ENCODE measurements at places on chromosomes 5 and 9.

DNA sequence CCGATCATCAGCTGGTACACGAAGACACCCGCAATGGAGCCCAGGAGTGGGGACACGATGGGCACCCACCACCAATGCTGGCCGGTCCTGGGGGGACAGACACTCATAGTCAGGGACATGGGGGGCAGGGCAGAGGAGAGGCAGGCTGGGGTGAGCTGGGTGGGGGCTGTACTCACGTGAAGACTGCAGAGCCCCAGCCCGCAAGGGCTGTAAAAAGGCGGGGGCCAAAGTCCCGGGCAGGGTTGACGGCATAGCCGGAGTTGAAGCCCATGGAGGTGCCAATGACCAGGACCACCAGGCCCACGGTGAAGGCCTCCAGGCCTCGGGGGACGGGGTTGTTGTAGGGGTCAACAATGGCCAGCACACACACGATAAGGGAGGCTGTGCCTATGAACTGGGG lies 5.3 kb downstream of the AQP3 start:
- no peak for DNase-seq

GRCh38 chr9:93600504-93600903 lies 24.1 kb downstream of the PHF2 start:
- DNase-seq: no peak

DNA sequence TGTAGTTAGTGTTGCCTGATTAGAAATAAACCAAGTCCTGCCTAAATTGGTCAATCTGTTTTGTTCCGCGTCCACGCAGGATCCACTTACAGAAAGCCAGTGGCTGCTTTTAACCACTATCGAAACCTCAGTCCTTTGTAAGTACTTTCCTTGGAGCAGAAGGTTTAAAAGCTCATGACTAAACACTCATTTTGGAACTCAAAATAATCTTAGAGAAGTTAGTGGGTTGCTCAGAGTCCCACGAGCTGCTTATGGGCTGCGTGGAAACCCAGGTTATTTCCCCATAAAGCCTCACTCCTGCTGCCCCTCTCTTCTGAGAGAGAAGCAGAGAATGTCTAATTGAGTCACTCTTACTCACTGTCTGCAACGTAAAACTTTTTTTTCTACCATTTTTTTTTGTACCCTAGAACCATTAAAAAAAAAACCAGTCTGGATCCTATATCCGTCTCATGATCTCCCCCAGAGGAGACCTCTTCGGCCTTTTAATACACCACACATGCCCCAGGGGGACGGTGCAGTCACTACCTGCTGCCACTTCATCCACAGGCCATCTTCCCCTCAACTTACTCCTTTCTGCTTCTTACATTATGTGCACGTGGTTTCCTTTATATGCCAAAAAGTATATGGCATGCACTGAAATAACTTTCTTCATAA lies 7.6 kb downstream of the BASP1 start:
- DNase-seq: peak; percentile 64

DNA sequence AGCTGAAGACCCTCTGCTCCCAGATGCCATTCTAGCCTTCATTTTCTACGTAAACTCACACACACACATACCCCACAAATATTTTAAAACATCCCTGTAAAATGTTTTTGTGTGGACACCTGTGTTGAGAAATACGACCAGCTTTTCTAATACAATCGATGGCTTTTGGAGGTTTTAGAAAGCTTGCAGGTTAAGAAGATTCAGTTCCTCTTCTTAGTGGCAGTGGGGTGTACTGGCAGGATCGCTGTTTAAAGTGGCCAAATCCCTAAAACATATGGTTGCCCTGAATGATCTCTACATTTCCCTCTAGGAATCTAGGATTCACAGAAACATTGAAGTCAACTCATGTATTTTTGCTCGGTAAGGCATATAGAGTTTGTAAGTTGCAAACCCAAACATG lies 236.3 kb downstream of the NSG2 start:
- no peak for DNase-seq

GRCh38 chr5:86665984-86666760 lies 48.4 kb downstream of the COX7C start:
- DNase-seq: no peak

- DNase-seq: no peak
These were observed 47.6 kb upstream of the SHOC1 start for GRCh38 chr9:111842313-111842712.

DNA sequence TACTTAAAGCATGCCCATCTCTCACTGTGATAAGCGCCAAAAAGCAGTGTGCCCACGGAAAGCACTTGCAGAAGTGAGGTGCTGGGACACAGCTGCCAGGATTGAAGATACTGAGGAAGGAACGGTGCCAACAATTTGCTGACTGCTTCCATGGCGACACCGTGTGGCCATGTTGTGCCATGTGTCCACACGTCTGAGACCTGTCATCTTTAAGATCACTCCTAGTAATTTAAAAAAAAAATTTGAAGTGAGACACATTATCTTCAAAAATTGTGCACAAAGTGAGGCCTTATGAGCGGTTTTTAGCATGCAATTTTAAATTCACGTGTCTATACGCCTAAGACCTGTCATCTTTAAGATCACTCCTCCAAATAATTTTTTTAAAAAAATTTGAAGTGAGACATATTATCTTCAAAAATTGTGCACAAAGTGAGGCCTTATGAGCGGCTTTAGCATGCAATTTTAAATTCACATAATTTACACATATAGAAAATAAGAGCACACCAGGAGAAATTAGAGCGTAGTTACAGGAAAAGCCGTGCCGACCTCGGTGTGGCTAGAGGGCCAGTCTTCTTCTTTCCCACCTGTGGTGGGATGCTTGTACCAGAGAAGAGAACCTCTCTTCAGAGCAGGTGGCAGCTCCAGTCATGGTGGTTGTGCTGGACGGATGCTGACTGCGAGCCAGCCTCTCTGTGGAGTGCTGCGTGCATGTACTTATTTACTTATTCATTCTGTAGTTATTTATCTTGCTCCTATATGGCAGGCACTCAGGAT lies 21.4 kb upstream of the FLT4 start:
- peak; percentile 28 for DNase-seq

DNA sequence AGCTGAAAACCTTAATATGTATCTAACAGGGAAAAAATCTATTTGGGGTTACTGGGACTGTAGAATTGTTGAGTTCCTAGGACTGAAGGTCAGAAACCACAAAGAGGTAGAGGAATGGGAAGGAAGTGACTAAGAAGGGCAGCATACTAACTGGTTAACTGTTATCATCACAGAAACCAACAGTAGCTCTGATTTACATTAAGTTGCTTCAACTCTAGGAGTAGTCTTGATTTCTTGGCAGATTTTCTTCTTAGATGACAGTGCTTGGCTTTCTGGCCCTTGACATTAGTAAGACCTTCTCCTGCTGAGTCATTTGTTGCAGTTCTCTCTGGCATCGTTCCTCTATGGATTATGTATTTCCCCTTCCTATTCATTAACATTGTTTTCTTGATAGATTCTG lies 116.1 kb upstream of the RASA1 start:
- peak; percentile 78 for DNase-seq

GRCh38 chr5:124764585-124764984 lies 18.1 kb upstream of the ZNF608 start:
- DNase-seq: no peak

DNA sequence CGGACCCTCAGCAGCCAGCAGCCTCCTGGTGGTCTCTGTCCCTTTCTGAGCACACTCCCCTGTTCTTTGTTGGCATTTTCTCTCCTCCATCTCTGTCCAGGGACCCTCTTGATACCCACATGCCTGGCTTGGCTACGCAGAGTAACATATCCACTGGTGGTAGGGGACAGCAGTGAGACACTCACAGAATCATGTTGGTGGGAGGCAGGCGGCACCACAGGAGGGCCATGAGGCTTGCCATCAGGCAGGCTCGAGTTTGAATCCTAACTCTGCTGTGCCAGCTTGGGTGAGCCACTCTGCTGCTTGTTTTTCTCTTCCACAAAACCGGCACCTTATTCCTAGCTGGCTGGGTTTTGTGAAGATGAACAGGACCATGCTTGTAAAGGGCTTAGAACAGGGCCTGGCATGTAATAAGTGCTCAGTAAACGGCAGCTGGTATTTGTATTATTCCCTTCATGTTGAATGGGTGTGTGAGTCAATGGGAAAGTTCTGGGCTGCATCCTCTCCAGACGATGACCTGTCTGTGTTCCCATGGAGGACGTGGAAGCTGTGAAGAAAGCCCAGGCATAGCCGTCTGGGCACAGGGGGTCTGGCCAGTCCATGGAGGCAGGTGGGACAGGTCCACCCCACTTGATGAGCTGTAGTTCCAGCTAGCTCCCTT lies 2.3 kb downstream of the COL27A1 start:
- no peak for DNase-seq
